ENCODE measurements at places on chromosomes 13 and 19. TPM values are rescaled to one million over a fixed set of nuclear protein-coding genes. Genes with fewer than 3 reads are reported as not detected.

Gene ZNF709
- 4.1 TPM for total RNA-seq

Gene NLRP7
- total RNA-seq, result not detected

GRCh38 chr19:55580628-55581144, at the start of gene ZNF579:
Gene ZNF579 (minus strand): TSS chr19:55580848. CDS start chr19:55579639, 1,209 bp downstream.
- H3K4me3 ChIP-seq, result peak within 1 kb of the TSS; percentile 68
- peaks cover 20% of the 10 kb centered on the region for H3K4me1 ChIP-seq
- peak within 1 kb of the TSS; percentile 78 for H3K27ac ChIP-seq

DNA sequence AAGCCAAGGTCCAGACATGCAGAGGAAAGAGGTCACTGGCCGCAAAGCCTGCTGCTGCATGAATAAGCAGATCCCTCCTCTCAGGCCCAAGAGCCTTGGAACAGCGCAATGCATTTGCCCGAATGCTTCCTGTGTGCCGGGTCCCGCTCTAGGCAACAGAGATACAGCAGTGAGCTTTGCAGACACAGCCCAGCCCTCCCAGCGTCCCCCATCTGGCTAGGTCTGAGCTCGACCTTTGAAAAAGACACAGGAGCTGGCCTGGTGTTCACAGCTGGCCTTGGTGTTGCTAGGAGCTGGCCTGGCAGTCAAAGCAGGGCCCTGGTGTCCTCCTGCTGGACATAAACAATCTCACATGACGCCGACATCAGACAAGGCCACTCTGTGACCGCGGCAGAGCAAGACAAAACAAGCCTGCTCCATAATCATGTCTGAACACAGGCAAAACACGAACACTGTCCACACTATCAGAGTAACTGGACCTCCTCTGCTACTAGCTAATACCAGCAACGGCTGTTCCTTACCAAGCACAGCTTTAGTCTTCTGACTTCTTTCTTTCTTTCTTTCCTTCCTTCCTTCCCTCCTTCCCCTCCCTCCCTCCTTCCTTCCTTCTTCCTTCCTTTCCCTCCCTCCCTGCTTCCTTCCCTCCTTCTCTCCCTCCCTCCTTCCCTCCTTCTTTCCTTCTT, 5.7 kb upstream of the PEX11G start:
- DNase-seq, result no peak
- H3K4me1 ChIP-seq, result peaks cover 8% of the 10 kb centered on the region
- no peak overlapping the region for H3K27ac ChIP-seq
- H3K27me3 ChIP-seq, result no peaks in the 10 kb centered on the region

- H3K4me1 ChIP-seq, result peaks cover 59% of the 10 kb centered on the region
- peak within 1 kb of the TSS; percentile 80 for H3K4me3 ChIP-seq
- DNase-seq, result peak; percentile 58
- H3K27me3 ChIP-seq, result no peaks in the 10 kb centered on the region
- peaks cover 18% of the 10 kb centered on the region for H3K36me3 ChIP-seq
Observed at GRCh38 chr19:54905803-54906511, at the start of gene NCR1. Gene NCR1 (plus strand): TSS chr19:54906148. CDS start chr19:54906188, 40 bp downstream.

DNA sequence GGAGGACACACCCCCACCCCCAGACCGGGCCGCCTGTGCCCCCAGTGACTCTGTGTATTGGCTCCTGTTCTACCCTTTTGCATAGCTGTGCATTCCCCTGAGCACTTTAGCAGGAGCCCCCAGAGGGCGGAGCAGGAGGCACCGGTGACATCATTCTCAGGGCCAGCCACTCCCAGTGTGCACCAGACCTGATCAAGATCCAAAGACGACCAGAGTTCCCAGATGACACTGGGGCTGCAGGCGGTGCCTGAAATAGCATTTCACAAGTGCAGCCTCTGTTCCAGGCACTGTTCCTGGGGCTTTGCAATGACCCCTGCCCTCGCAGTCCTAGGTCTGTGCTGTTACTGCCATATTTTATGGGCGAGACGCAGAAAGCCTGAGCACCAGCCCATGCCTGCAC, 14.5 kb upstream of the PTPRS start:
- DNase-seq, result no peak
- no peaks in the 10 kb centered on the region for H3K4me1 ChIP-seq
- H3K4me3 ChIP-seq, result no peak overlapping the region
- no peaks in the 10 kb centered on the region for H3K36me3 ChIP-seq
- no peak overlapping the region for H3K27ac ChIP-seq
- H3K27me3 ChIP-seq, result no peaks in the 10 kb centered on the region

- H3K4me1 ChIP-seq, result peaks cover 12% of the 10 kb centered on the region
- H3K27me3 ChIP-seq, result no peaks in the 10 kb centered on the region
- no peak overlapping the region for H3K27ac ChIP-seq
- no peak overlapping the region for H3K4me3 ChIP-seq
- DNase-seq, result no peak
Observed at GRCh38 chr19:12675399-12675798, 6.3 kb downstream of the DHPS start.

Gene PPFIA3
- total RNA-seq, result 5.5 TPM

DNA sequence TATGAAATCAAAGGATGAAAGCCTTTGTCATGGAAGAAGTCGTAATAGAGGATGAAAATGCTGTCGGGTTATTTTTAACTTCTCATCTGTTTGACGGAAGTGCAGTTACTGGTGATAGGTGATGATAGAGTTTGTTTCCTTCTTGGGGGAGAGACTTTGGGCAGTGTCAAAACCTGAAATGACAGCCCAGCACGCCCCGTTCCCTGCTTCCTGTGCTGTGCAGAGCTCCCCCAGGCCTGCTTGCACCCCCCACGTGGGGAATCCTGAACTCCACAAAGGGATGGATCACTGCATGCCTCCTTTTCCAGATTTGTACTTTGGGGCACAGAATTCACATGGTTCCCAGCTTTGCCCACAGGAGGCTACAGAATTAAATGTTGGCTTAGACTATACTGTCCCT, 102.7 kb downstream of the ATP11A start:
- H3K27me3 ChIP-seq, result no peaks in the 10 kb centered on the region
- no peak for DNase-seq
- peaks cover 2% of the 10 kb centered on the region for H3K36me3 ChIP-seq
- H3K4me3 ChIP-seq, result no peak overlapping the region
- no peak overlapping the region for H3K27ac ChIP-seq

Gene PPP1R37
- total RNA-seq, result 25.0 TPM

Gene TRPC4
- not detected for total RNA-seq

DNA sequence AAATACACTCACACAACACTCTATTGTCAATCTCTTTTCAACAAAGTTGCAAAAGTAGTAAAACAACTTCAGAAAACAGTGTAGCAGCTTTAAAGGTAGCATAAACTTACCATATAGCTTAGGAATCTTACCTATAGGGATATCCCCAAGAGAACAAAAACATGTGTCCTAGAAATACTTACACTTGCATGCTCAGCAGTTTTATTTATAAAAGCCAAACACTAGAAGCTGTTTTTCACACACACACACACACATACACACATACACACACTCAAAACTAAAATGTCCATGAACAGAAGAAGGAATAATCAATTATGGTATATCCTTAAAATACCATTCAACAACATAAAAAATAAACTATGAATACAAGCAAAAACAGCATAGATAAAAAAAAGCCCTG, 11.7 kb downstream of the ZNF773 start:
- no peaks in the 10 kb centered on the region for H3K4me1 ChIP-seq
- H3K27ac ChIP-seq, result no peak overlapping the region
- H3K36me3 ChIP-seq, result peaks cover 22% of the 10 kb centered on the region
- no peaks in the 10 kb centered on the region for H3K27me3 ChIP-seq
- DNase-seq, result no peak
